ENCODE measurements at places on chromosomes 13 and 19.

- DNase-seq: no peak
Observed at GRCh38 chr13:98581381-98581780, 4.5 kb upstream of the STK24 start.

DNA sequence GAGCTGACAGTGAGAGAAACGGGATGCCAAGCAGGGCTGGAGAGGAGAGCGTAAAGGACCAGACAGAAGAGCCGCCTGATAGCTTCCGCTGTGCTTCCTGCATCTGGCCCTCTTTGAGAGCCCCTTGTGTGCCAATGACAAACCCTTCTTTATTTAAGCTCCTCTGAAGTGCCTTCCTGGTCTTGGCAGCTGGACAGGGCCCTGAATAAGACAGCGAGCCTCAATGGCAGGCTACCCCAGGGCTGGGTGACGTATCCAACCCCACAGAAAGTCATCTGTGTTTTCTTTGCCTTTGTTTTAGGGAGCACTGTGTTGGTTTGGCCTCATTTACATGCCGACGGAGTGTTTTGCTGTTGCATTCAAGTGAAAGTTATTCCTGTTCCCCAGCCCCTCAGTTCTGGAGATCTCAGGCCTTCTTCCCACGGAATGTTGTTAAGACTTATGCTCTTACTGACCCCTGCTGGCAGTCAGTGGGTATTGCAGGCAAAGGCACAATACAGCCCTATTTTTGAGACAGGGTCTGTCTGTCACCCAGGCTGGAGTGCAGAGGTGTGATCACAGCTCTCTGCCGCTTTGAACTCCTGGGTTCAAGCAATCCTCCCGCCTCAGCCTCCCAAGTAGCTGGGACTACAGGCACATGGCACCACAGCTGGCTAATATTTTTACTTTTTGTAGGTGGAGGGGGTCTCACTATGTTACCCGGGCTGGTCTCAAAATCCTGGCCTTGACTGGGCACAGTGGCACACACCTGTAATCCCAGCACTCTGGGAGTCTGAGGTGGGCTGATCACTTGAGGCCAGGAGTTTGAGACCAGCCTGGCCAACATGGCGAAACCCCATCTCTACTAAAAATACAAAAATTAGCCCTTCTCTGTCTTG, 16.8 kb downstream of the CCL25 start:
- DNase-seq: no peak

DNA sequence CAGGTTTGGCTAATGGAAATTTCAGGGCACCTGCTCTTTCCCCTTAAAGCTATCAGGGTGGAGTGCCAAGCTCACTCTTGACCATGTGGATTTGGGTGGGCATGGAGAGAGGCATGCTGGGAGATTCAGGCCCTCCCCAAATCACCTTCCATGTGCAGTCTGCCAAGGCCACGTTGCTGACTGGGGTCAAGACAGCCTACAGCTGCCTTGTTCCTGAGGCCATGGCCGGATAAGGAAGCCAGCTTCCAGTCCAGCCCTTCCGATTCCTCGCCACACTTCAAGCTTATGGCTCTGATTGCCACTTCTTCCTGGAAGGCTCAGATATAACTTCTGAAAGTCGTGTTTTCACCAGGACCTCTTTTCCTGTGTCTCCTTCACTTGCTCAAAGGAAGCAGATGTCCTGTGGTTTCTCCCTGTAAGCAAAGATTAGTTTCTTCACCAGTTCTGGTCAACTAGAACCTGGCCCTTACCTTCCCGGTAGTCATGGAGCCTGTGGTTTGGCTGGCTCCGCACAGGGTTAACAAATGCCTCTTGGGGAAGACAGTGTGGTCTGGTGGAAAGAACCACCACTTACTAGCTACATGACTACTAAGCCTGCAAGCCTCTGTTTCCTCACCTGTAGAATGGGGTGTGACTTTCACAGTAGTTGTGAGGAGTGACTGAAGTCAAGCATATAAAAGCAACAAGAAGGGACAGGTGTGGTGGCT, 16.1 kb upstream of the TPT1 start:
- DNase-seq: no peak

GRCh38 chr13:45796426-45797235, 54.9 kb downstream of the SIAH3 start:
- no peak for DNase-seq

- no peak for DNase-seq
Observed at GRCh38 chr13:109569958-109570711, 216.2 kb downstream of the IRS2 start.

DNA sequence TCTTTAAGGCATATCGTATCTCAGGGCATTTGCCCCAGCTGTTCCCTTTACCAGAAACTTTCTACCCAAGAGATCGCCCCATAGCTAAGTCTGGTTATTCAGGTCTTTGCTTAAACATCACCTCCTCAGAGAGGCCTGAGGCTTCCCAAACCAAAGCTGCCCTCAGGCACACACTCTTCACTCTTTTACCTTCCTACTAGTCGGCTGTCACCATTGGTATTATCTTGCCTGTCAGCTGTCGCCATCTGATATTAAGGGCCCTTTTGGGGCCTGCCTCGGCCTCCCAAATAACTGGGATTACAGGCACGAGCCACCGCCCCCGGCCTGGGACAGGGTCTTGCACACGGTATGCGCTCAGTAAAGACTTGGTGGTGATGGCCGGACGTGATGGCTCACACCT, 1.0 kb downstream of the GADD45GIP1 start:
- DNase-seq: no peak

DNA sequence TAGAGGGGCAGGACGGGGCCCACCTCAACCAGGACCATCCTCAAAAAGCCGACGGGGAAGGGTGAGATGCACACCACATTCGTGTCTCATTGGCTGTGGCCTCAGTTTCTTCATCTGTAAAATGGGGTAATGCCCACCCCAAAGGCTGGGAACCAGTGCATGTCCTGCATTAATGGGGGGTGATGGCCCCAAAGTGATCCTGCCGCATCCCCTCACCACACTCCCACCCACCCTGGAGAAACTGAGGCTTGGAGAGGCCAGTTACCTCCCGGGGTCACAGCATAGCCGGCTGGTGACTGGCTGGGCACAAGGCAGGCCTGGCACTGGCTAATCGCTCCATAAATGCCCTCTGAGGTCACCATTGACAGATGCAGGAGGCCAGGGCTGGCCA, 640 bp upstream of the MIDN start:
- no peak for DNase-seq

GRCh38 chr13:23868521-23868920, 20.7 kb downstream of the MIPEP start:
- DNase-seq: no peak

DNA sequence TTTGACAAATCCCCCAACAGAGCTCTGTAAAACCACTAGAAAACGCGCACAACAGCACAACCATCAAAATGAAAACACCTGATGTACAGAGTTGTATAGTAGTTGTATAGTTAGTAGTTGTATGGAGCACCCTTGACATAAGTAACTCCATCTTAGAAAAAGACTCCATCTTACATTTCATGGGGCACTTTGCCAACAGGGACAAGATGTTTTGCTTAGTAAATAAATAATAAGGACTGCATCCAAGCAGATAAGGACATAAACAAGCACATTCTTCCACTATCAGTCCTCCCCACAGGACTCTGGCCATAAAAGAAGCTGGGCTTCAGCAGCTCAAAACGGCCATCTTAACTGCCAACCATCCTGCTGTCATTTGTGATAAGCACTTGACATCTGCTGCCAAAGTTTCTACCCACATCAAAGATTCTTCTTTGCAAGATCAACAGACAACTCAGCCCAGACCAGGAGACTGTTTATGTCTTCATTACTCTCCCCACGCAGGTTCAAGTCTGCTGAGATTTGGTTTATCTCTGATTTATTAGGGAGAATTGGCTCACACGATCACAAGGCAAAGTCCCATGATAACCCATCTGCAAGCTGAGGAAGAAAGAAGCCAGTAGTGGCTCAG, 20.7 kb upstream of the ZNF331 start:
- no peak for DNase-seq

DNA sequence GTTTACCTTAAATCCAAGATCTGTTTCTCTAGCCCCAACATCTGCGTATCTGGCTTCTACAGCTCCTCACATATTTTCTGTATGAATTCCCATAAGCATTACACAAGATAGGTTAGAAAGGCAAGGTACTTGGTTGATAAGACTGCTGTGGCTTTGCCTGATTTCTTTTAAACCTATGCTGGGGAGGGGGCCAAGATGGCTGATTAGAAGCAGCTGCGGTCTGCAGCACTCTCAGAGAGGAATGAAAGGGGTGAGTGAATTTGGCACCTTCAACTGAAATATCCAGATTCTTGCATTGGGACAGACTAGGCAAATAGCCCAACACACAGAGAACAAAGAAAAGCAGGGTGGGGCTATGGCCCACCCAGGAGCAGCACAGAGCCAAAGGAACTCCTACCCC, 12.2 kb upstream of the DLEU7 start:
- no peak for DNase-seq

- DNase-seq: no peak
Observed at GRCh38 chr19:15279326-15279904, 47.2 kb upstream of the EPHX3 start.

DNA sequence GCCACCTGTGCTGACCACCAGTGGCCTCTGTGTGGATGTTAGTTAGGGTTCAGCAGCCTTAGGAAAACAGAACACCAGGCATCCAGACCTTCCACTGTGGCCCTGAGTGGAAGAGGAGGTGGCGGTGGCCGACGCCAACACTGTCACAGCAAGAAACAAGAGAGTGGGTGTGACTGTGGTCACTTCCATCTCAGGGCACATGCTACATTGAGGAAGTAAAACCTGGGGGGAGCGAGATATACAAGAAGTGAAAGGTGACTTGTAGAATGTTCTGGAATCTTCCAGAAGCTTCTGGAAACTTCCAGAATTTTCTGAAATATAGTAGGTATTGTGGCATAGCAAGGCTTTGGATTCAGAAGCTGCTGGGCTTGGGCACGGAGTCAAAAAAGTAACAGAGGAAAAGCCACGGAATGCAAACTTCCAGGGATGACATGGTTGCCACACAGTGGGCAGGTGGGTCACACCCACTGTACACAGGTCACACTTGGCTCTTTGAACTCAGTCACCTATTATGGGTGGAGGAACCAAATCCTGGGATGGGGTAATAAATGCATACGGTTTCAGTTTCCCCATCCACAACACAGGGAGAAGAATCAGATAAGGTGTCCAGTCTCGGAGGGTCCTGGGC, 24.3 kb downstream of the GNG7 start:
- no peak for DNase-seq

- no peak for DNase-seq
Observed at GRCh38 chr13:99050983-99051488, 73.2 kb upstream of the DOCK9 start.

- no peak for DNase-seq
Observed at GRCh38 chr13:23349161-23349897, 84.2 kb downstream of the SACS start.

GRCh38 chr13:97526556-97526955, 92.6 kb downstream of the RAP2A start:
- no peak for DNase-seq

GRCh38 chr13:27928353-27928804, 8.6 kb downstream of the PDX1 start:
- DNase-seq: no peak

GRCh38 chr13:85377783-85378182, 421.4 kb downstream of the SLITRK6 start:
- no peak for DNase-seq

DNA sequence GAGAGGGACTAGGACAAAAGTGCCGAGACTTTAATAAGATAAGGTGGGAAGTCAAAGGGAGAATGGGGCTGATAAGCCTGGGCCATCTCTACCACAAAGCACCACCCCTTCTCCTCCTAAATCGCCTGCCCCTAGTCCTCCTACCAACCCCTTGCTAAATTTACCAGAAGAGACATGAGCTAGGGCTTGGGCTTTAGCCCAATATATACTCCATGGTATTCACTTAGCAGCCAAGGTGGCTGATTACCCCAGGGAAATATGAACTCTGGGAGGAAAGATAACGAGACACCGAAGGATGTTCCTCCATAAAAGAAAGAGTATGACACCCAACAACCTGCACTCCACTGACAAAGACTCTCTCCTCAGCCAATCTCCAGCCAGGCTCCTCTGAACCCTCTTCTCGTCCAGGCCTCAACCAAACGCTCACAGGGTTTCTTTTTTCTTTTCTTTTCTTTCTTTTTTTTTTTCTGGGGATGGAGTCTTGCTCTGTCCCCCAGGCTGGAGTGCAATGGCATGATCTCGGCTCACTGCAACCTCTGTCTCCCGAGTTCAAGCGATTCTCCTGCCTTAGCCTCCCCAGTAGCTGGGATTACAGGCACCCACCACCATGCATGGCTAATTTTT, 610.2 kb downstream of the UQCRFS1 start:
- no peak for DNase-seq

GRCh38 chr13:25084096-25084495, 11.8 kb upstream of the PABPC3 start:
- DNase-seq: no peak

DNA sequence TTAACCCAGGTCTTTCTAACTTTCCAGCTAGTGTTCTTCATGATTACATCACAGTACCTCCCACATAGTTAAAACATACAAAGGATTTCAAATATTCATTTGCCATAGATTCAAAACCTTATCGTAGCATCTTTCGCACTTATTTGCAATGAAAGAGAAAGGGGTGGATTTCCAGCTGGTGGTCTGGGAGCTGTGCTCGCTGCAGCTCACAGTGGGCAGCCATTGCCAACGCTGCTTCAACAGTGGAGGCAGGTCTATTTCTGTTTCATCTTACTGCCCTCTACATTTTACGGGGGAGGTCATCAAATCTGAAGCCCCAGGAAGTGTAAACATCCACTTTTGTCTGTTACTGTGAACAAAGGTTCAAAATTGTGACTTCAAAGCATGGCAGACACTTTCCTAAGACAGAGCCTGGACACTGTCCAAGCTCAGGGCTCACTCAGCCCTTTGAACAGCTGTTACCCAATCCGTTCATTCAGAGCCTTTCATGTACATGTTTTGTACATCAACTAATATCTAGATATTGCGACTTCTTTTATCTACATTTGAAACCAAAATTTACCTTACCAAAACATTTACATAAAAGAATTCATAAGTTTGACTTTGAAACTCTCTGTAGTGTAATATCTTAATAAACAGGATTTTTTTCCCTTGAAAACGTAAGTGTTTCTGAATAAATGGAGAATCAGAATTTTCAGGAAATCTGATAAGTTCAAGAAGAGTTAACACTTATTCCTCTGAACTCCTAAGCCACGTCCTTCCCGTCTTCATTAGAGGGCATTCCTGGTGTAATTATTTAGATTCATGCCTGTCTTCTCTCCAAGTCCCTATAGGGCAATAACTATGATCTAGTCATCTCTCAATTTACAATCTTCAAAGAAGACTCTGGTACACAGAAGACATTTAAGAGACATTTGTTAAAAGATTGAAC, 25.1 kb downstream of the STARD13 start:
- no peak for DNase-seq

DNA sequence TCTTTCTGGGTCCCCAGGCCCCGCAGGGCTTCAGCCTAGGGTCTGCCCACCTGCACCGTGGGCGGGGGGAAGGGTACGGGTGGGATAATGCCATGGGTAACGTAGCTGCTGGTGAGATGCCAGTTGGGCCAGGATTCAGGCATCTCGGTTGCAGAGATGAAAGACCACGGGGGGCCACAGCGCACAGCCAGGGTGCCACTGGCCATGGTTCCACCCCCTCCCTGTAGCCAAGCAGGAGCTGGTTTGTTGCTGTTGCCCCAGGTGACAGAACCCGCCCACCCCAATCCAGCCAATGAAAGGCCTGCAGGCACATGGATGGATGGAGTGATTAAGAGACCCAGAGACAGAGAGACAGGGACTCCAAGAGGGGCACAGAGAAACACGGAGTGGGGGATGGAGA, 1.0 kb upstream of the CGB7 start:
- no peak for DNase-seq
